ENCODE measurements at places on chromosomes 3 and 15.

DNA sequence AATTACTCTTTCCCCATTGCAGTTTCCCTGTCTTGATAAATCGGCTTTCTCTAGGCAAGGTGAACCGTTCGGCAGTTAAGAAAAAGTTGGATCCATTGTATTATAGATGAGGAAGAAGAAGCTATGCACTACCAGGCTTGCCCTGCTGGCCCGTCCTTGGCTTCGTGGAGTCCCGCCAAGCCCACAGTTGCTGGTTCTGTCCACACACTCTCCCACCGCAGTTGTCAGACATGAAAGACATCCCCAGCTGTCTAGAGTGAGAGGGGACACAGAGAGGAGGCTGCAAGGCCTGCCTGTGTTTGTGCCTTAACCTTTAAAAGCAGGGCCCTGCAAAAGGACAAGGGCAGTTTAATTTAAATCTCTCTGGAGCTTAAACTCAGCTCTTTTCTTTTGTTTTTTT, 47.2 kb upstream of the PLCL2 start:
- DNase-seq: no peak

DNA sequence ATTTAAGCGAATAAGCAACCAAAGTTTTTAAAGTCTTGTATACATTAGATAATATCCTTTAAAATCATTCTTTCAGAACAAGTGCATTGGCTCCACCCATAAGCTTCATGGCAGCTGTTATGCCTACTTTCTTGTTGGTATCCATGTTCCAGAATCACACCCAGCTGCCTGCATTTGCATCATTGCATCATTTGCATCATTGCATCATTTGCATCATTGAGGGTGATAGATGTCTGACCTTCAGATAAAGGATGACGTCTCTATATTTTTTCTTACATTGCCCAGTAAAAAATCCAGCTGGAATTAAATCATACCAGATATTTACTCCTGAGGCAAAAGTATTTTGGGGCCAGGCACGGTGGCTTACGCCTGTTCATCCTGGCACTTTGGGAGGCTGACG, 42.3 kb downstream of the SLC12A1 start:
- DNase-seq: no peak

- no peak for DNase-seq
Observed at GRCh38 chr3:38131621-38132369, 5.1 kb downstream of the ACAA1 start.

DNA sequence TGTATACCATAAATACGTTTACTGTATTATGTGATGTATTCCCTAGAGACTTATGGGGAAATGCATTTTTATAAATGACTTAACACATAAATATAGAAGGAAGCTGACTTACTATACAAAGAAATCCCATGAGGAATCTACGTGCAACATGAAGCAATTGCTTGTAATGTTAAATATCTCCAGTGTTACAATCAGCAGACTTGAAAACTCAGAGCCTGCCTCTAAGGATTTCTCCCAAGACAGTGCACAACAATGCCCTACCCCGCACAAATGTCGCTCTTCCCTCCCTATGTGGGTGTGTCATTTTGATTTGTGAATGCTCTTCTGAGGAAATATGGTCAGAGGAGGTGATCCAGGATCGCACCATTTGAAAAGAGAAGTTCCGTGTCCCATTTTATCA, 629.0 kb downstream of the NR2F2 start:
- no peak for DNase-seq

- no peak for DNase-seq
Observed at GRCh38 chr3:171284308-171285075, 175.7 kb downstream of the TNIK start.

GRCh38 chr3:58683466-58683865, 16.9 kb upstream of the FAM3D start:
- no peak for DNase-seq

DNA sequence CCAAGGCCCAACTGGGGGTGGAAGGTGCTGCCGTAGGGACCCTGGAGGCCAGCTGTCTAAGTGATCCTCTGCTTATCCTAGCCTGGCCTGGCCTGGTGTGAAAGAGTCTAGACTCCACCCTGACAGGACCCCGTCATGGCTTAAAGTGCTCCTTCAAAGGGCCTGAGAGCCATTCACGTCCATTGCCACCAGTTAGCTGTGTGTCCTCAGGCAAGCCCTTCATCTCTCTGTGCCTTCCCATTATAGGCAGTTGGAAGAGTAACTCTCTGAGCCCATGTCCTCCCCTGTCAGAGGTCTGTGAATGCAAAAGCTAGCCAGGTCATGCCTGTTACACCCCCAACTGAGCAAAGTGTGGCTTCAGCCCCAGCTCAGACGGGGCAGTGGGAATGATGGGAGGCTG, 9.1 kb upstream of the DNAH1 start:
- DNase-seq: no peak

All from stimulated activated CD8-positive, alpha-beta memory T cell treated with anti-CD3 and anti-CD28 coated beads, Interleukin-15, amount 100 ng/mL, for 1 hour (primary cell).